ENCODE measurements at places on chromosomes 5 and 9. TPM values are rescaled to one million over a fixed set of nuclear protein-coding genes. Genes with fewer than 3 reads are reported as not detected.

DNA sequence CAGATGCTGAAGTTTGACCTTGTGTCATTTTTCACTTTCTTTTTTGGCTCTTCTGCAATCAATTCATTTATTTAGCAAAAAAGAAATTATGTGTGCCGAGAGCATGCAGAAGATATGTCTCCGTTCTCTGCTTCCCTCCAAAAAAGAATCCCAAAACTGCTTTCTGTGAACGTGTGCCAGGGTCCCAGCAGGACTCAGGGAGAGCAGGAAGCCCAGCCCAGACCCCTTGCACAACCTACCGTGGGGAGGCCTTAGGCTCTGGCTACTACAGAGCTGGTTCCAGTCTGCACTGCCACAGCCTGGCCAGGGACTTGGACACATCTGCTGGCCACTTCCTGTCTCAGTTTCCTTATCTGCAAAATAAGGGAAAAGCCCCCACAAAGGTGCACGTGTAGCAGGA lies 2.4 kb downstream of the FGFR4 start:
- no peak for DNase-seq

- peak; percentile 82 for DNase-seq
Measured at GRCh38 chr9:34701023-34701768, 8.7 kb downstream of the CCL21 start.

DNA sequence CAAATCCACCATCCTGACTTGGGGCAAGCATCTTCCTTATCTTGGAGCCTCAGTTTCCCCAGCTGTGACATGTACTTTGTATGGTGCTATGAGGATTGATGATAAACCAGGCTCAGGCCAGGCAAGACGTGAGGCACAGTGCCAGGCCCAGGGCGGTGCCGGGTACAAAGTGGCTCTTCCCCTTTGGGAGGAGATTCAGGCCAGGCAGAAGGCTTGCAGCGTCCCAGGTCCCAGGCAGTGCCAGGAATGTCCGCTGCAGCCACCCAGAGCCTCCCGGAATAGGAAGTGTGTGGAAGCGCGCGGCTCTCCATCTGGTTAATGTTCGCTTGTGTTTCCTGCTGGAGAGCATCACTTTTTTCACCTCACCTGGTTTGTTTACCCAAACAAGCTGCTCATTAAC lies 12.6 kb upstream of the DENND1A start:
- no peak for DNase-seq

DNA sequence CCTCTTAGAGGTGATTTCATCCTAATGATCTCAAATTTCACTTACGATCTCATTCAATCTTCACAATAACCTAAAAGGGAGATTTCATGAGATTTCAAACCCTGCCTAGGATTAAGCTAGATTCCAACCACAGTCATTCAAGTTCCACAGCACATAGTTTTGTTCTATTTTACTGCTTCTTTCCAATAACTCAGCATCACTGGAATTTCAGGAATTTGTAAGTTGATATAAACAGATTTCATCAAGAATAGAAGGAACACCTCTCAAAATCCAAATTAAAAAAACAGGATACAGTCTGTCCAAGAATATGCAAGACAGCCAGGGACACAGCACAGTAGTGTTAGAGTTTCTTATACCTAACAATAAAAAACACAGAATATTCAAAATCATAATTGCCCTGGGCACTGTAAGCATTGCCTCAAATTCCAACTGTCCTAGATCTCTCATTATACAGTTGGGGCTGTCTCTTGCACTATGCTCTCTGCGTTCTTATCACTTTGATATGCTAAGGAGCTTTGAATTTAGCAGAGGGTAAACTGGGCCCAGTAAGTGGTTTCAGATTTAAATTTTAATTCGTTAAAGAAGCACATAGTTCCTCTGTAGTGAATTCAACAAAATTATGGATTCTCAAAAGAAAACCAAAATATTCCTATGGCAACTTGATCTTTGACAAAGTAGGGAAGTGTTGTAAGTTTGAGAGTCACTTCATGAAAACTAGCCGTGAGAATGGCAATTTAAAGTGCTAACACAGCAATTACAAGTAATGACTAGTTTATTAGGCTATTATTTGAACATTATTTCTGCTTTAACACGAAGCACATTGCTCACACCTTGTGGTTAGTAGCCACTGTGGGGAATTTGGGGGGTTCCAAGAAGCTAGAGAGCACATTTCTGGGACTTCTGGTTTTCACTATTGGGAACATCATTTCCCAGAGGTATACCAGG lies 478.6 kb upstream of the C9orf72 start:
- DNase-seq: no peak

GRCh38 chr9:127021664-127022363 lies 100.6 kb downstream of the ANGPTL2 start:
- DNase-seq: peak; percentile 74

GRCh38 chr5:109688630-109688969 lies 1.1 kb upstream of the MAN2A1 start:
- no peak for DNase-seq

- no peak for DNase-seq
Measured at GRCh38 chr9:27341545-27342294, 44.8 kb upstream of the EQTN start.

GRCh38 chr9:110575945-110576344 lies 3.6 kb downstream of the SVEP1 start:
- no peak for DNase-seq

- no peak for DNase-seq
Measured at GRCh38 chr5:145237843-145238242, 597.3 kb downstream of the PRELID2 start.

DNA sequence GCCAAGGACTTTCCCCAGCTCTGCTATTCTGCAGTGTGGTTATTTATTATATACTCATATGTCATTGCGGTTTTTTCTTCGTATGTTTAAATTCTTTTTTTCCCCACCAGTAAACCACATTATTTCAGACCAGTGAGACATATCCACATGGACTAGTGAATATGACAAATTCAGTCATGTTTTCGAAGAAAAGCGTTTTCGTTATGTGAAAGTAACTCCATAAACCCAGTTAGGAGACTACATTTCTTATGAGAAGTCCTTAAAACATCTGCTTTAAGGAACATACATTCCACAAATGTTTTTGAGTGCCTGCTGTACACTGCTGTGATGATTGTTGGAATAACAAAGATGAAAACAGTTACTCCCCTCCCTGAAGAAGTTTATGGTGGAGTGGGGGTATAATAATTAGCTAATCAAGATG lies 591.8 kb upstream of the CLINT1 start:
- DNase-seq: no peak

DNA sequence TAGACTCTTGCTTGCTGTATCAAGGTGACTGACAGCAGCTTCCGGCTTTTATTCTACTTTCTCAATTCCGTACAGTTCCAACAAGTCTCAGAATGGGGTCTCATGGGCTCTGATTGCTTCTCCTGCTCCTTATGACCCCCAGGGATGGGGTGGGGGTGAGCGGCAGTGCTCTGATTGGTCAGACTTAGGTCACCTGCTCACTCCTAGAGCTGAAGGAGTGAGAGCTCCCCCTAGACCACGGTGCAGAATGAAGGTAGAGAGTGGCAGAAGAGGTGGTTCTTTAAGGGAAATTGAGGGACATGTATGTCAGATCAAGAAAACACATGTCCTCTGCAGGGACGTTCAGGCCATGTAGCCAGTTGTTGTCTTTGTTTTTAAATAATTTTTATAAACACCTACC lies 115.2 kb downstream of the C9orf152 start:
- DNase-seq: no peak

DNA sequence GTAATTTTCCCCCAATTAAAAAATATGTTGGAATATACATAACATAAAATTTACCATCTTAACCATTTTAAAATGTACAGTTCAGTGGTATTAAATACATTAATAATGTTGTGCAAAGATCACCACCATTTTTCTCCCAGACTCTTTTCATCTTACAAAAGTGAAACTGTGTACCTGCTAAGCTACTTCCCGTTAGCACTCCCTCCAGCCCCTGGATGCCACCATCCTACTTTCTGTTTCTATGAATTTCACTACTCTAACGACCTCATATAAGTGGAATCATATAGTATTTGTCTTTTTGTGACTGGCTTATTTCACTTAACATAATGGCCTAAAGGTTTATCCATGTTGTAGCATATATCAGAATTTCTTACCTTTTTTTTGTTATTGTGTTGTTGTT lies 112.9 kb downstream of the HSPA4 start:
- DNase-seq: no peak

- DNase-seq: no peak
Measured at GRCh38 chr5:71652349-71652748, 65.2 kb downstream of the MCCC2 start.

DNA sequence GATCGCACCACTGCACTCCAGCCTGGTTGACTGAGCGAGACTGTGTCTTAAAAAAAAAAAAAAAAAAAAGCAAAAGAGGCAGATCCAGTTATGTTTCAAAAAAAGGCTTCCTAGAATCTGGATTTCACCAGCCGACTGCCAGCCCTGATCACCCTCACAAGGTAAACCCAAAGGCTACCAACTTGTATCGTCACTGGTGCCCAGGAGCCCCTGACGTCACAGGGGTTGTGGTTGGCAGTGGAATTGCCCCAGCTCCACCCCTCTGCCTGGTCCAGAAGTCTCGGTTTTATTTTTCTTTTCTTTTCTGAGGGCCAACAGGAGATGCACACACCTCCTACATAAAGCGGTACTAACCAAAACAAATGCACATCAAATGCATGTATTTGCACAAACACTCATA lies 6.0 kb upstream of the LMX1B start:
- no peak for DNase-seq

DNA sequence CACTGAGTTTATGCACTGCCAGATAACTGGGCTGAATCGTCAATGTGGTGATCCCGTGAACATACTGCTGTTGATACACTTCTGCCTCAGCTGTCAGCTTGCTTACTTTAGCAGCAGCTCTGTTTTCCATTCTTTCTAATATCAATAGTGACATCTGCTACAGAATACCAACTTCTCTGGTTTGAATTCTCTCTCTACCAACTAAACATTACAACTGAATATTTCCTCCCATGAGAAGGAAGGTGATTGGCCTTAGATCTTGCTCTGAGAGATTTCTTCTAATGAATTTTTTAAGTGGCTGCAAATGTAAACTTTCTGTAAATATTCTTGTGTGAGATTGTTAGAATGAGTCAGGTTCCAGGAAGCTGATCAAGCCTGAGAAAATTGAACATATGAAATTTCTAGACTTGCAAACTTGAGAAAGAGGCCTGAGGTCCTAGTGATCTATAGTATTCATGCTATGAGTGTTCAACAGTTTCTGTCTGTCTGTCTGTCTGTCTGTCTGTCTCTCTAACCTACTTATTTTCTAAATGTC lies 205.5 kb upstream of the CDKN2B start:
- no peak for DNase-seq

- no peak for DNase-seq
Measured at GRCh38 chr9:27441741-27442070, 82.4 kb upstream of the IFNK start.

Gene ADGRD2
- 1.5 TPM for total RNA-seq

Gene LIFR
- total RNA-seq: 119 TPM

Gene C5orf46
- total RNA-seq: not detected

Gene C5orf34
- total RNA-seq: 12.3 TPM

Gene UNC13B
- total RNA-seq: 21.1 TPM

Gene CCDC192
- total RNA-seq: not detected

Gene ARAP3
- 5.4 TPM for total RNA-seq

Gene TMEM215
- total RNA-seq: 0.91 TPM

Gene EQTN
- 0.73 TPM for total RNA-seq

Data from cerebellum (tissue), 4 donors.